ENCODE measurements at places on chromosomes 12 and 14.
A peak's percentile ranks its signal among the peaks of the same experiment; 100 is the strongest.

- DNase-seq: no peak
Measured at GRCh38 chr14:91963465-91963864, 16.0 kb upstream of the FBLN5 start.

- no peak for DNase-seq
Measured at GRCh38 chr12:113650476-113650875, 178.8 kb upstream of the LHX5 start.

- DNase-seq: no peak
Measured at GRCh38 chr14:76480426-76480825, 104.5 kb downstream of the ESRRB start.

- DNase-seq: no peak
Measured at GRCh38 chr12:1873531-1874510, 44.6 kb downstream of the CACNA2D4 start.

DNA sequence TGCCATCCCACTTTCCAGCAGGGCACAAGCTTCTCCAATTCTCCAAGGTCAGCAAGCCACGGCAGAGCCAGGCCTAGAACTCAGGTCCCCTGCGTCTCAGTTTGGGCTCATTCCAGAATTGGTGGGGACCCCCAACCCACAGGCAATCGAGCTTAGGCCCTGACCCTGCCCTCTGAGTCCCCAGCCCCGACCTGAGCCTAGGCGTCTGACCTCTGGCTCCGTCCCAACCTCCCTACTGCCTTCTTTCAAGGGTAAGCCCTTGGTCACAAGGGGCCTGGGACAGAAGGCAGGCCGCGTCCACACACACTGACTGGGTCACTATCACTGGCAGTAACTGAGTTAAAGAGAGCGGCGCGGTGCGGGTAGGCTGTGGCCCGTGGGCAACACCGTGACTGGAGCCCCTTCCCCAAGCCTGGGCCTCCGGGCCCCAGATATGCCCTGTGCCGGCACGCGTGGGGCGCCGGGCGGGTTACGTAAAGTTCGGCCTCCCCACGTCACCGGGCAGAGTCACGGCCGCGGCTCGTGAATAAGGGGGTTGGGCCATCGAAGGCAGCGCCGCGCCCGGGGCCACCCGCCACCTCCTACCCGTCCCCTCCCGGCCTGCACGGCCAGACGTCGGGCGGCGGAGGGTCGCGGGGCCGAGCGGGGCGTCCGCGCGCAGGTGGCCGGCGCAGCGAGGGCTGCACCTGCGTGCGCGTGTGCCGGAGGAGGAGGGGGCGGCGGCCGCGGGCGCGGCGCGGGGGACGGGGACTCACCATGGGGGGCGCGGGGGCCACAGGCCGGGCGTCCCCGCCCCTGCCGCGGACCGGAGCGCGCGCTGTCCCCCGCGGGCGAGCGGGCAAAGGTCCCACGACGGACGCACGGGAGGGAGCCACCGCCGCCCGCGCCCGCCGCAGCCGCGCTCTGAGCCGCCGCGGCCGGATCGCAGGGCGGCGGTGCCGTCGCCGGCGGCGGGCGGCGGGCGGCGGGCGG, 516 bp downstream of the ANKRD9 start:
- peak; percentile 33 for DNase-seq

DNA sequence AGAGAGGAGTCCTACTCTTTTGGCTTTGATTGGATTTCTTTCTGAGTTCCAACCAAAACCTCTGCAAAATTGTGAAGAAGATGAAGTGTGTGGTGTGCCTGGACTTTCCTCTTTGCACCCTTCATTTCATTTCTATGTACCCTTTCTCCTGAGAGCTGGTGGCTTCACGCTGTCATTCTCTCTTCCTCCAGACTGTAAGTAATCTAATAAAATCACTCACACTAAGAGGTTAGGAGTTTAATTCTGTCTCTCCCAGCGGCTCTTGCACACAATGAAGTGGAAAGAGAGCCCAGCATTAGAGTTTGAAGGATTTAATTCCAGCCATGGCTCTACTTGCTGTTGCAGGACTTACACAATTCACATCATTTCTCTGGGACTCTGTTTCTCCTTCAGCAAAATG, 37.8 kb upstream of the CRADD start:
- no peak for DNase-seq

DNA sequence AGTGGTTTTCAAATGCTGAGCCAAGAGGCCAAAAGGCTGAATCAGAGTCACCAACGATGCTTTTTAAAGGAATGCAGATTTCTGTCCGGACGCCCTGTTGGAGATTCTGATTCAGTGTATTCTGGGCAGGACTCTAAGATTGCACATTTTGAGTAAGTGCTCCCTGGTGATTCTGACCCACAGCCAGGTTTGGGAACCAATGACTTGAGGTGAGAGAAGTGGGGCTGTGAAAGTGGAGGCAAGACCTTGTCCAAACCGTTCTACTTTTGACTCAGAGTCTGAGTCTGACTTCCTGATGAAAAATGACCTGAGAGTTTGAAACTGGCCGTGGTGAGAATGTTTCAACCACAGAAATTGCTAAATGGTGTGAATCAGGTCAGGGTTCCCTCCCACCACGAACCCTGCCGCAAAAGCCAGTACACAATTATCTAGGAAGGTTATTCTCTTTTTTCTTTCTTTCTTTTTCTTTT, 90.2 kb downstream of the NTN4 start:
- DNase-seq: peak; percentile 40

GRCh38 chr12:51593539-51593938, 2.5 kb downstream of the SCN8A start:
- peak; percentile 72 for DNase-seq

DNA sequence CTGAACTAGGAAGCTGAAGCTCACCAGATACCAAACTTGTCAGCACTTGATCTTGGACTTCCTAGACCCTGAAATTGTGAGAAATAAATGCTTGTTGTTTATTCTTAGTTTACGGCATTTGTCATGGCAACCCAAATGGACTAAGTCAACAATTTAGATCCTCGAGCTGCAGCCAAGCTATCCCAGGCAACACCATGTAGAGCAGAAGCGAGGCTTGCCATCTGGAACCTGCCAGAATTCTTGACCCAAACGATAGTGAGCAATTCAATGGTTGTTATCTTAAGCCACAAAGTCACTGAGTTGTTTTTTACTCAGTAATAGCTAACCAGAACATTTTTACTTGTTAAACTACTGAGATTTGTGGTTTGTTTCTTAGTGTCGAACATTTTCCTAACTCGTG, 458.5 kb upstream of the FLRT2 start:
- DNase-seq: no peak

All from myocyte (in vitro differentiated cells).